Cardiac septum (tissue), 1 donor: ENCODE measurements at places on chromosomes 3 and 15. TPM values are rescaled to one million over a fixed set of nuclear protein-coding genes. Genes with fewer than 3 reads are reported as not detected.

The HYAL1 gene
- 51.6 TPM for total RNA-seq

GRCh38 chr3:132283440-132283839 lies 33.8 kb upstream of the ACP3 start:
- no peak for DNase-seq

GRCh38 chr3:97719156-97719821 lies 45.3 kb upstream of the ARL6 start:
- DNase-seq, result no peak

GRCh38 chr15:86016750-86017149 lies 62.9 kb upstream of the AGBL1 start:
- no peak for DNase-seq

The RHOA gene
- 340 TPM for total RNA-seq

DNA sequence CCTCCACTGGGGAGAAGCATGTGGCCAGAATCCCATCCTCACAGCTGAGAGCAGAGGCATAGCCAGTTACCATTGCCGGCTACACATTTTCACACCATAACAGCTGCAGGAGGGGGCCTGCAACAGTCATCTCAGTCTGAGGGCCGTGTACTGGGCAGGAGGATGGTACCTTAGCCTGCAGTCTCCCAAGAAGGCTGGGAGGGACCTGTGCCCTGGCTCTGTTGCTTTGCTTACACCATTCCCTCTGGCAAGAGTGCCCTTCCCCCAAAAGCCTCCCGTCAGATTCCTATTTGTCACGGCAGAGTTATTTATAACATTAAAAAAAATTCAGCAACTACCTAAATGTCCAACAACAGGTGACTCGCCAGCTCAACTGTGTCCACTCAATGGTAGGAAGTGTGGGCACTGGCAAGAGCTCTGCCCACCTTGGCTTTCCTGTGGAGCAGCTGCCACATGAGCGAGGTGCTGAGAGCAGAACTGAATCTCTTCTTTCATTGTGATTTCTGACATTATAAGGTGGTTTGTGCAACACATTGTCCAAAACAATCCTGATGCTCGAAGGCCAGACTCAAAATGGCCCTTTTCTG lies 4.4 kb downstream of the CAMKV start:
- no peak for DNase-seq

DNA sequence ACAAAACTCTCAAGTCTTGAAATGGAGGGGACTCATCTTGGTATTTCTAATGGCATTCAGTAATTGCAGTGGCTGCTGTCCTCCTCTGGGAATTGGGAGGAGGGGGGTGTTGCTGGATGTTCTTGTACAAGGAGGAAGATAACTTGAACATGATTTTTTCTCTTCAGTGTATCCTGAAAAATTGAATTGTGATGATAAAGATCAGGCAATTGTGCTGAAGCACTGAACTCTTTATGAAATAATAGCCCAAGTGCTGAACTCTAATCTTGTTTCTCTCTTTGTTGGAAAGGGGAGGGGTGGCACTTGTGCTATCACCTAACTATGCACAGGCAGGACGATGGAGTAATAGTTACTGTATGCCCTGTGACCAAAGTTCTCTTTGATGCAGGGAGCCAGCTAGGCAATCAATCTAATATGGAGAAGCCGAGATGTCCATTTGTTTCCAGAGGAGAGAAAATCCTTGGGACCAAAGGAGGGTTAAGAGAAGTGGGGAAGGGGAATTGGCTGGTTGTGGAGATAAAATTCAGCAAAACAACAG lies 68.1 kb upstream of the ATP2C1 start:
- DNase-seq, result no peak

The SCN5A gene
- 166 TPM for total RNA-seq

The ANKRD34C gene
- total RNA-seq, result 0.78 TPM

DNA sequence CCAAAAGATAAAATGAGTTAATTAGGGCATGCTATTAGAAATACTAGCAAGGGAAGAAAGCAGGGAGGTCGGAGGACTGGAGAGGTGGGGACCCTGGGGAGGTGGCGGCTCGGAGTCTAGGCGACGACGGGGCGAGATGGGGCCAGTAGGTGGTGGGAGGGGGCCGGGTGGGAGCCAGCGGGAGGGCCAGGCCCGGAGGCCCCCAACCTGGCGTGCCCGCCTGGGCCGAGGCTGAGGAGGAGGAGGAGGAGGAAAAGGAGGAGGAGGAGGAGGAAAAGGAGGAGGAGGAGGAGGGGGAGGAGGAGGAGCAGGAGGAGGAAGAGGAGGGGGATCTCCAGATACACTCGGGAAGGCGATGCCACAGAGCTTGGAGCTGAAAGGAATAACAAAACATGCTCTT lies 426.2 kb downstream of the NR2F2 start:
- no peak for DNase-seq

- no peak for DNase-seq
These were observed 179.8 kb downstream of the THSD4 start for GRCh38 chr15:71294911-71295602.

The ACAD11 gene
- 26.2 TPM for total RNA-seq

- DNase-seq, result no peak
These were observed 42.5 kb downstream of the CHSY1 start for GRCh38 chr15:101209285-101209845.

GRCh38 chr3:17166369-17166768 lies 281.6 kb downstream of the PLCL2 start:
- DNase-seq, result no peak

- no peak for DNase-seq
These were observed 8.2 kb upstream of the MYRIP start for GRCh38 chr3:39801216-39801615.

DNA sequence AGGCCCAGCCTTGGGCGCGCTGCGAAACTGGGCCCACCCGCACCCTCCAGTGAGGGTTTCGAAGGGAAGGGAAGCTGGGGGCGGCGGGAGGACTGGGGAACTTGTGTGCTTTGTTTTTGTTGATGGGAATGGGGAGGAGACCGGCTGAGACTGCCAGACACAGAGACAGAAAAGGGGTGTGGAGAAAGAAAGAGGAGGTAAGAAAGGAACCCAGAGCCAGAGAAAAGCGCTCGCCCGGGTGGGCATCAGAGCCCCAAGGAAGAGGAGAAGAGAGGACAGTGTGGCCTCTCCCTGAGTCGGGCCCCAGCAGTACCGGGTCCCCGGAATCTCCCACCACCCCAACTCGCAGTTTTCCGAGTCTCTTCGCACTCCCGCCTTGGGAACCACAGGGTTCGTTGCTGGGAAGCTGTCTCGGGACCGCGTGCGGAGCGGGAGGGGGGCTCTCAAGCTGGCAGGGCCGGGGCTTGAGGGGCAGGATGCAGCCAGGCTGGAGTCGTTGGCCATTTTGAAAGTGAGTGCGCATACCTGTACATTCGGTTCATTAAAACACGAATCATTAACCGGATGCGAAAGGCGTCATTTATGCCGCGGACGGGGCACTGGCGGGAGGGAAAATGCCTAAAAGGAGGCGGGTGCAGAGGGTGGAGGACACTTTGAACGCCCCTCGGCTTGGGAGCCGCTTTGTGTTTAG lies 3.1 kb downstream of the SKOR1 start:
- DNase-seq, result no peak

The TMEM212 gene
- total RNA-seq, result not detected

DNA sequence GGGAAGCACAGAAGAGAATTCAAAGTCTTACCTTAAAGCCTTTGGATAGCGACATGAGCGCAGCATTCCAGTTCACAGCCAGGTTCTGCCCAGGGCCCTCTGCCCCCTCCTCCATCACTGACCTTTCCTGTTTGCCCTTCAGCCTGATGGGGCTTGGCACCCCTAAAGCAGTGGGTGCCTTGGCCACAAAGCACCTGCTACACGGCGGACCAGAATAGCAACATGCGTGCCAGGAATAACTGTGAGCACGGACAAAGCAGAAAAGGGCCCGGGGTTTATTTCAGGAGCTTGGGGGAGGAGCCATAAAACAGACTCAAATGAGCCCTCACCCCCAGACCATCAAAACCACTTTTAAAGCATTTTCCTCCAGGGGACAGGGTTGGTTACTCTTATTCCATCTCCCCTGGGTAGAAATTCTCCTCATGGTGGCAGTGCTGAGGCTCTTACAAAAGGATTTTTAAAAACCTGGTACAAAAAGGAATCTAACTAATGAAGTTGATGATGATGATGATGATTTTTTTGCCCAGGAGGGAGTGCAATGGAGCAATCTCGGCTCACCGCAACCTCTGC lies 135.4 kb downstream of the KLF13 start:
- peak; percentile 68 for DNase-seq

DNA sequence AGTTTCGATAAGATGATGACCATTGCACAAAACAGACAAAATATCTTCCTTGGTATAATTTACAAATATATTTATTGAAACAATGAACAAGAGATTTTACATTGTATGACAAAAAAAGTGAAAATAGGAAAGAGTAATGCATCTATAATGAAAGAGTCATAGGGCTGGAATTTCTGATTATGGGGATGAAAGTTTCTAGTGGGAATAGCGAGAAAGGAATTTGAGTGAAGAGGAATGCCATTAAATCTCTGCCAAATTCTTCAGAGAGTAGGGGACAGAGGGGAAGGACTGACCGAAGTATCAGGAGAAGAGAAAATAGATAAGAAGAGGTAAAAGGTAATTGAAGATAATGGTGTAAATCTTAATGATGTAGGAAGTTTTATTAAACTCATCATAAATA lies 125.4 kb downstream of the VGLL3 start:
- no peak for DNase-seq

- DNase-seq, result no peak
These were observed 39.0 kb downstream of the RGMA start for GRCh38 chr15:93049914-93050578.

DNA sequence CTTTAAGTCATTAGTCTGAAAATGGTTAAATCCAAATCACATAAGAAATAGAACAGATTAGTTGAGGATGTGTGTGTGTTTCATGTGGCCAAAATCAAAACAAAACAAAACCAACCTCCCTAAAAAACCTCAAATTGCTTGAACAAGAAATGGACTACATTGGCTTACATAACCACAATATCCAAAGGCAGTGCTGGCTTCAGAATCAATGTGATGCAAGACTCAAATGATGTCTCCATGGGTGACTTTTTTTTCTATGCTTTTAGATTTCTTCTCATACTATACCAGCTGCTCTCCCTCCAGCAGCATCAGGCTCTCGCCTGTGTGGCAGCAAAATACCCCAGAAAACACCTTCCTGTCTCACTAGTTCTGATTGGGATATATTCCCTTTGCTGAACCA lies 36.0 kb upstream of the CMTM8 start:
- DNase-seq, result no peak

GRCh38 chr3:184496933-184497332 lies 64.7 kb upstream of the EPHB3 start:
- no peak for DNase-seq

DNA sequence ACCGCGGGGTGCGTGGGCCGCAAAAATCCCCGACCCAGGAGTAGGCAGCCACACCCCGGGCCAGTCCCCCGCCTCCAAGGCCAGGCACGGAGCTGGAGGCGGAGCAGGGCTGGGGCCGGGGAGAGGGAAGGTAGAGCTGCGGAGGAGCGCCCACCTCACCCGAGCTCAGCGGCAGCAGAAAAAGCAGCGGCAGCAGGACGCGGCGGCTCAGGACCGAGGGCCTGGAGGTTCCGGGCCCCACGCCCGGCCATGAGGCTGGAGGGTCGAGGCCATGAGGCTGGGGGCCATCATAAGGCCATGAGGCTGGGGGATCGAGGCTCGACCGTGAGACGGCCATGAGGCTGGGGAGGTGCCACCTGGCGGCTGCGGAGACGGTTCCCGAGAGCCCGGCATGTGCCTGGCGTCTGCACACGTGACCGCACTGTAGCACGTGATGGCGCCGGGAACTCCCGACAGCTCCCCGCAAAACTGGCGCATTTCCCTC lies 32.9 kb upstream of the PRSS50 start:
- no peak for DNase-seq

The LRTM1 gene
- not detected for total RNA-seq

- DNase-seq, result no peak
These were observed 15.4 kb downstream of the HHLA2 start for GRCh38 chr3:108311797-108312196.

GRCh38 chr15:57680021-57680420 lies 26.5 kb upstream of the POLR2M start:
- no peak for DNase-seq

DNA sequence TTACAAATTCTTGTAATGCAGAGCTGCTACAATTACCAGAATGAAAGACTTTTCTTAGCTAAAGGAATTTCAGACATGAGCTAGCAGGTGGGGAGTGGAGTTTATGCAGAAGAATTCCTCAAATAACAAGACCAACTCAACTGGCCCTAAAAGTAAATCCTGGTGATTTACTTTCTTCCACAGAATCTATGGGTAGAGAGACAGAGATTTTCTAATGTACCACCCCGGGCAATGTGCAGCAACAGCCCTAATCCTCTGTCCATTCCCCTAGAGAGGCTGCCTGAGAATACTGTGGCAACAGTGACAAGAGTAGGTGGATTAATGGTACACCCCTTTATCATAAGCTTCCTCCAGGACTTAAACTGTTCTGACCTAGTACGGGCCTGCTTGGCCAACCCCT lies 55.2 kb downstream of the AQR start:
- DNase-seq, result no peak

DNA sequence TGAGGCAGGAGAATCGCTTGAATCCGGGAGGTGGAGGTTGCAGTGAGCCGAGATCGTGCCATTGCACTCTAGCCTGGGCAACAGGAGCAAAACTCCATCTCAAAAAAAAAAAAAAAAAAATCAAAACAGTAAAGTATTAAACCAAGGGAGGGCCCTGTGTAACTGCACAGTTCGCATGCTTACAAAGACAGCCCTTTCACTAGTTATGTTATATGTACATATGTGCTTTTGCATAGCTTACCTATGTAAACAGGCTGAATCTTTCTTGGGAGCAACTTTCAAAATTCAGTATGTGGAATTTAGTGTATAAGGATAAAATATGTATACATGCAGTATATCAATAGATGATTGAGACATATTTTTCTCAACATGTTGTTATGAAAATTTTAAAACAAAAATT lies 16.1 kb upstream of the SLMAP start:
- DNase-seq, result no peak
